ENCODE measurements at places on chromosomes 13 and 19.
A peak's percentile ranks its signal among the peaks of the same experiment; 100 is the strongest.

- DNase-seq: no peak
These were observed 29.3 kb upstream of the ATP1A3 start for GRCh38 chr19:42023121-42023942.

- DNase-seq: no peak
These were observed 4.7 kb upstream of the MYBPC2 start for GRCh38 chr19:50427997-50428425.

DNA sequence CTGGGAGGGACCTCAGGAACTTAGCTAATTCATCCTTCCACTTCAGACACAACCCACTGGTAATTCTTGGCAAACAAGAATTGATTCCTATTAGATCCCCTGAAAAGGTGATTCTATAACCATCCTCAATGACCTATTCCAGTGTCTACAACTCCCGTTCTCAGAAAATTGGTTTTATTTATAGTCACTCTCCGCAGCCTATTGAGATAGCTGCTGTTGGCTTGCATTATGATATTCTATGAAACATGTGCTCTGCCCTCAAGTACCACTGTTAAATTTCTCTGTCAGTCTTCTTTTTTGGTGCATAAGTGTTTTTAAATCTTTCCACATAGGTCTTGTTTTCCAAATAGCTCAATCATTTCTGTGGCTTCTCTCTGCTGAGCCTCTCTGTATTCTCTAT, 75.0 kb downstream of the CDADC1 start:
- DNase-seq: no peak

DNA sequence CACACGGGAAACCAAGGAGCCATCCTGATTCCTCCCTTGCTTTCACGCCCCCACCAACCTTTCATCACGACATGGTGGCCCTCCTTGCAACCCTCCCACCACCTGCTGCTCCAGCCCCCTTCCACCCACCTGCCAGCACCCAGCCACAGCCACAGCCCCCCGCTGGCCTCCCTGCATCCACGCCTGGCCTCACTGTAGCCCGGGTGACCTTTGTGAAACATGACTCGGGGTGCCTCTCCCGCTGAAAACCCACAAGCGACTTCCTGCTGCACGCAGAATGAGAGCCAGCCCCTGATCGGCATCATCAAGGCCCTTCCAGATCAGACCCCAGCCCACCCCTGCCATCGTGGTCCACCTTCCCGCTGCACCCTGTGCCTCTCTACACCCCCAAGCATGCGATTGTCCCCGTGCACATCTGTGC, 14.9 kb downstream of the POP4 start:
- no peak for DNase-seq

GRCh38 chr13:44396701-44397580, 23.3 kb downstream of the SERP2 start:
- DNase-seq: no peak

- DNase-seq: no peak
These were observed 10.0 kb downstream of the FCGBP start for GRCh38 chr19:39924389-39924788.

DNA sequence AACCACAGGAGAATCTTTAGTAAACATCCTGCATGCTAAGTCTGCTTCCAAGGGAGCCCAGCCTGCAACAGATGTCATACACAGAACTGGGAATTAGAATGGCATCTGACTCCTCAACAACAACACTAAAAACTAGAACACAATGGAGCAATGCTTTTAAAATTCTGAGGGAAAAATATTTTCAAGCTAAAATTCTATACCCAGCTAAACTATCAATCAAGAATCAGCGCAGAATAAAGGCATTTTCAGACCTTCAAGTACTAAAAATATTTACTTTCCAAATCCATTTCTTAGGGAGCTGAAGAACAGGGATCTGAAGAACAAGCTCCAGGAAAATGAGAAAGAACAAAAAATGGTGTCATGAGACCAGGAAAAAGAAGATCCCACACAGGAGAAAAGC, 46.9 kb upstream of the CHST8 start:
- DNase-seq: no peak

- DNase-seq: peak; percentile 15
These were observed 75.9 kb downstream of the ESD start for GRCh38 chr13:46721054-46721453.

- peak; percentile 65 for DNase-seq
These were observed at the start of gene ZNF575 for GRCh38 chr19:43532962-43533545. ZNF575 (plus strand) TSS chr19:43533188; CDS start chr19:43534423, 1,235 bp downstream.

- DNase-seq: no peak
These were observed 70.1 kb downstream of the COL4A1 start for GRCh38 chr13:110236831-110237261.

DNA sequence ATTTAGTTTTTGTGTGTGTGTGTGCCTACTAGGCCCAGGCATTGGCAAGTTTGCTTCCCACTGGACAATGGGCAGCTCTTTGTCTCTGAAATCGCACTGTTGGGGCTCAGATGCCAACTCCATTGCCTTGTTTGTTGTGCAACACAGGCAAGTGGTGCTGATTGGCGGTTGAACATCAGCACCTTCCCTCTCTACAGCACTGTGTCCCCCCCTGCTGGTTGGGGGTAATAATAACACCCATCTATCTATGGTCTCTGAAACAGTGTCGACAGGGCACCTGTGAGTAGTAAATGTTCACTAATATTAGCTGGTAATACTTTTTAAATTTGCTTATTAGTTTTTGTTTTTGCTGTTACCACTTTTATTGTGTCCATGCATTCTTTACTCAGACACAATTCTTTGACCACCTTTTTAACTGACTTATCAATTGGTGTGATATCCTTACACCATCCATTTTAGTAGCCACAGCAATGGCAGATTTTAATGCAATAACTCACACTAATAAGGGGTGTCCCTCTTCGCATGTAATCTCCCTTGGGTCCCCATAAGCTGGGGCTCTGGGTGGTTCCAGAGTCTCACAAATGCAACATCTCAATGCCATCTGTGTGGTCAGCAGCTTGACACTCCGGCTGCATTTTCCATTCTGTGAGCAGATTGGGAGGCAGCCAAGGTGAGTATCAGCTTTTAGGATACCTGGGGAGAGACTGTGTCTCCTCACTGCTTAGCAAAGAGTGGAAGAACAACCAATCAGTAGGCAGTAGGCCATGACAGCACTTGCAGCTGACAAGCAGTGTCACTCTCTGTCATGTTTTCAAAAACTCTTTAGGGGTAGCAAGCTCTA, 47.7 kb upstream of the UQCRFS1 start:
- peak; percentile 7 for DNase-seq

DNA sequence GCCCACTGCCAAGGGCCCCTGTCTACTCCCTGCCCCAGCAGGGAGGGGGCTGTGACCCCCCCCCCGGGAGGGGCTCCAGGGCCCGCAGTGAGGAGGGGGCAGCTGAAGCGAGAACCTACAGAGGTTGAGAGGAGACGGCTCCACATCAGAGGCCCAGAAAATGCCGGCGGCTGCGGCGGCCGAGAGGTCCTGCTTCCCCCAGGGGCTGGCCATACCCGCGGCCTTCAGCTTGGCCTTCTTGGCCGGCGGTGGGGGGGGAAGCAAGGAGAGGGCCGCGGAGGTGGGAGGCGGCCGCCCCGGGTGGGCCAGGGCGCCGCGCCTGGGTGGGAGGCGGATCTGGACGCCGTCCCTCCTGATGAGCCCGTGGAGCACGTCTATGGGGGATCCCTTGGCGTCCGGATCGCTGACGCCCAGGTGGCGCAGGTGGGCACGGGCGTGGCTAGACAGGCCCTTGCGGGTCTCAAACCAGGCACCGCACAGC, 9.2 kb upstream of the AKAP8L start:
- DNase-seq: no peak
